ENCODE measurements at places on chromosomes 3 and 15.

DNA sequence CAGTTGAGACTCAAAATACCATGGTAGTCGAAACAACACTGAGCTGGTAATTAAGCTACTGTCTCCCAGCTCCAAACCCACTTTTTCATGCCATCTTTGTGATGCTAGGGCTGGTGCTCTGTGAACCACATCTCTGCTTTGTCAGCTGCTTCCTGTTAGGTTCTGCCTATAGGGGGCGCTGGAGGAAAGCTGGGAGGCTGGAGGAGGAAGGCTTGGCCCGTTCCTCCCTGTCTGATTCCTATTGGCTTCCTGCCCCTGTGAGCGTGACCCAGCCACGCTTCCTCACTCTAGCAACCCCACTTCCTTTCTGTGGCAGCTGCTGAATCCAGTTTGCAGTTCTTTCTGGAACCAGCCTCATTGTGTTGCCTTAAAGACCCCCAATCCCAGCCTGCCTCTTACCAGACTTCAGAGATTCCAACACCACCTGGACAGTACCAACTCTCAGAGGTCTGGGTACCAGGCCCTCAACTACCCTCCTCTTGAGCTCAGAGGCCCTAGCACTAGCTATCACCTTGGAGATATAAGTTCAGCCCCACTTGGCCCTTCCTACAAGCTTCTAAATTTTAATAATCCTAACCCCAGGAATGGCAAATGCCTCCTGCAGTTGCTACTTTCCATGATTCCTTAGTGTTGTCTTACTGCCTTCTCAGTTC lies 120.9 kb downstream of the ERC2 start:
- no peak for DNase-seq

- DNase-seq = no peak
These were observed 151.9 kb downstream of the CADPS start for GRCh38 chr3:62723166-62723913.

DNA sequence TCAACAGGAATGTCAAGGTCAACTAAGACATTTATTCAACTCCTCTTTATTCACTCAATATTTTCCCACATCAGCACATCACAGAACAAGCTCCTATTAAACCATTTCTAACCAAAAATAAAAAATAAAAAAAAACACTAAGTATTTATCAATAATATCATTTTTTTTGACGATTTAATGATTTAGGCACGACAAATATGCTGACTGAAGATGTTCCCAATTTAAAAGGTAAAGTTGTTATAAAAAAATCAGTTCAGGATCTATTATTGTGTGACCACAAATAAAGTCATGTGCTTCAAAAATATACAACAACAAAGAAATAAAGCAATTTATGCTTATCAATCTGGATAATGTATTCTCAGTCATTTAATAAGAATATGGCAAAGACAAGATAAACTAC lies 16.2 kb downstream of the DPH6 start:
- no peak for DNase-seq

GRCh38 chr3:123620343-123620742 lies 35.5 kb upstream of the HACD2 start:
- DNase-seq = no peak

GRCh38 chr15:48965972-48966371 lies 2.3 kb upstream of the SHC4 start:
- DNase-seq = no peak

GRCh38 chr3:104596054-104596453 lies 770.7 kb upstream of the ALCAM start:
- DNase-seq = no peak

DNA sequence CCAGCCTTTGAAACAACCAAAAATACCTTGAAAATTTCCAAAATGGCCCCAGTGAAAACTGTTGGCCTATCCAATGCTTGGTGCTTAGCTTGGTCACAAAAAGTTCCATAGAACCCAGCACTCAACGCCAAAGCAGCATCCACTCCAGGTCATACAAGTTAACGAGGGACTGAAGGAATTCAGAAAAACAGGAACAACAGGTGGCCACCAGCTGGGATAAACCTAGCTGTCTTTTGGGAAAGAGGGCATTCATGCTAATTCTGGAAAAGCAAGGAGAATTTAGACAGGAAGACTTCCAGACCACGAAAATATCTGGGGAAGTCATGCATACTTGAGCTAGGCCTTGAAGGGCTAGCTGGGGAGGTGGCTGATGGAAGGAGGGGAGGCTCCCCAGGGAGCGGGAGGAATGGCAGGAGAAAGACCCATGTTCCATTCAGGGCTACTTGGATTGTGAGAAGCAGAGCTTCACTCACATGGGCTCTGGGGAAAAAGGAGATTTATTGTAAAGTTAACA lies 28.6 kb downstream of the COLQ start:
- no peak for DNase-seq

- no peak for DNase-seq
These were observed 20.7 kb downstream of the ZBTB38 start for GRCh38 chr3:141388823-141389621.

- no peak for DNase-seq
These were observed 195.8 kb downstream of the SHQ1 start for GRCh38 chr3:72652395-72652794.

- DNase-seq = no peak
These were observed 25.8 kb upstream of the TIMP4 start for GRCh38 chr3:12184541-12184940.
